ENCODE measurements at places on chromosomes 4 and X.

DNA sequence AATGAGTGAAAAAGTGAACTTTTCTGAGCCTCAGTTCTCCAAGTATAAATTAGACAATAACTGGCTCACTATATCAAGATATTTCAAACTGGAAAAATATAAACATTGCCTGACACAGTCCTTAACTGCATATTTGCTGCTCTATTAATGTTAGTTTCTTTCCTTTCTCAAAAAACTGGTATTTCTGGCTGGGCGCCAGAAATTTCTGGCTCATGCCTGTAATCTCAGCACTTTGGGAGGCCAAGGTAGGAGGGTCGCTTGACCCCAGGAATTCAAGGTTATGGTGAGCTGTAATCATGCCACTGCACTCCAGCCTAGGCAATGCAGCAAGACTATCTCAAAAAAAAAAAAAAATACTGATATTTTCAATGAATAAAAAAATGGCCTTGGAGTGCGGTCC lies 227.0 kb downstream of the MAGEB17 start:
- no peak for DNase-seq

DNA sequence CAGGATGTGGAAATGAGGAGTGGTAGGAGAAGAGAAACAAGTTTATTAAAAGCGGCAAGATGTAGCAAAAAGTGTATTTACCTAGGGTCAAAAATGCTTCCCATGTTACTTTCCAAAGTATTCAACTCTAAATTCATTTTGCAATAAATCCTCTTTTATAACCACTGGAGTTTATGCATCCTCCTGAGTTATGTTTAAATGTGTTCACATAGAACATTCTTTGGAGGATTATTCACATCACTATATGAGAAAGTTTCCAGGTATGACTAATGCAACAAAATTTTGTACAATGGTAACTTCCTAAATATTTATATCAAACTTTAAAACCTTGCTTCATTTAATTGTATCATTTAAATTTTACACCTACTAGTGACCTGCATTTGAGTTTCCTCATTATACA lies 870.6 kb upstream of the SLIT2 start:
- DNase-seq, result no peak

- no peak for DNase-seq
Measured at GRCh38 chr4:12221031-12221430, 792.3 kb upstream of the HS3ST1 start.

DNA sequence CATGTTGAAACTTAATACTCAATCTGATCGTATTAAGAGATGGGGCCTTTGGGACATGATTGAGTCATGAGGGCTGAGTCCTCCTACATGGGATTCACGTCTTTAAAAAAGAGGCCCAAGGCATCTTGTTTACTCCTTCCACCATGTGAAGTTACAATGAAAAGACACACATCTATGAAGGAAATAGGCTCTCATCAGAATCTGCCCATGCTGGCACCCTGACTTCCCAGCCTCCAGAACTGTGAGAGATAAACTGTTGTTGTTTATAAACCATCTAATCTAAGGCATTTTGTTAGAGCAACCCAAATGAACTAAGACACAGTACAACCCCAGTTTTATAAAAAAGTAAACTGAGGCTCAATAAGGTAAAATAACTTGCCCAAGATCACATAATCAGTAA lies 32.3 kb downstream of the PPP3CA start:
- no peak for DNase-seq

GRCh38 chr4:77636902-77637301 lies 31.3 kb downstream of the CXCL13 start:
- DNase-seq, result no peak

- no peak for DNase-seq
Measured at GRCh38 chrX:129938081-129938480, 32.1 kb downstream of the UTP14A start.

GRCh38 chrX:129754056-129755024 lies 15.6 kb downstream of the XPNPEP2 start:
- DNase-seq, result no peak

- DNase-seq, result no peak
Measured at GRCh38 chrX:109392895-109393294, 89.0 kb downstream of the GUCY2F start.

- DNase-seq, result no peak
Measured at GRCh38 chr4:721261-722168, 15.9 kb downstream of the PCGF3 start.

DNA sequence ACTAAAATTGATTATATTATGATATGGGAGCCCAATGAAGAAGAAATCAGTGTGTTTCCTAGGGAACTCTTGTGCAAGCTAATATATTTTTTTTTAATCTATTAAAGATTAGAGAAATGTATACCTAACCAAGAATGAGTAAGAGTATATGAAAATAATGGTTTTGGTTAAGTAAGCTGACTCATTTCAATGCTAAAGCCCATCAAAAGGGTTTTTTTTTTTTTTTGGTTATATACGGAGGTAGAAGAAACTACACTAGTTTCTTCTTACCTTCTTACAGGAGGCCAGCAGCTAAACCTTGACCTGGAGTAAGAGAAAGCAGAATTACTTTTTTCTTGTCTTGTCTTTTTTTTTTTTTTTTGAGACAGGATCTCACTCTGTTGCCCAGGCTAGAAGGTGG lies 27.5 kb downstream of the RUFY3 start:
- peak; percentile 25 for DNase-seq

DNA sequence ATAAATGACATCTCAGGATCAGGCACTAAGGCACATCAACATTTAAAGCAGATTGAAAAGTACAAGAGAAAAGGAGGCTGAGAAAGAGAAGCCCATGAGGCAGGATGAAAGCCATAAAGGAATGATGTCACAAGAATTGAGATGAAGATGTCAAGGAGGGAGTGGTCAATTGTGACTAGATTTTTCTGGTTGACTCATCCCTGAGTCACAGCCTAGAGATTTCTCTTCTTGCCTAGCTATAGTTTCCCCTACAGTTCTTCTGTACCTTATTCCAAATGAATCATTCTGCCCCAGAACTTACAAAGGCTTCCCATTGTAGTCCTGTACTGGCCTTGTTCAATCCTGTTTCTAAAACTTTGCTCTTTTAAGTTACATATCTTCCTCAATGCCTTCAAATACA lies 3.4 kb upstream of the USP53 start:
- no peak for DNase-seq

GRCh38 chrX:153669901-153670731 lies 3.5 kb downstream of the PNCK start:
- no peak for DNase-seq

All from GM06990 (cell line).